CD4-positive, alpha-beta T cell treated with Interleukin-1 beta for 1 hour (primary cell): ENCODE measurements at places on chromosomes 5 and 9.
A peak's percentile ranks its signal among the peaks of the same experiment; 100 is the strongest.

DNA sequence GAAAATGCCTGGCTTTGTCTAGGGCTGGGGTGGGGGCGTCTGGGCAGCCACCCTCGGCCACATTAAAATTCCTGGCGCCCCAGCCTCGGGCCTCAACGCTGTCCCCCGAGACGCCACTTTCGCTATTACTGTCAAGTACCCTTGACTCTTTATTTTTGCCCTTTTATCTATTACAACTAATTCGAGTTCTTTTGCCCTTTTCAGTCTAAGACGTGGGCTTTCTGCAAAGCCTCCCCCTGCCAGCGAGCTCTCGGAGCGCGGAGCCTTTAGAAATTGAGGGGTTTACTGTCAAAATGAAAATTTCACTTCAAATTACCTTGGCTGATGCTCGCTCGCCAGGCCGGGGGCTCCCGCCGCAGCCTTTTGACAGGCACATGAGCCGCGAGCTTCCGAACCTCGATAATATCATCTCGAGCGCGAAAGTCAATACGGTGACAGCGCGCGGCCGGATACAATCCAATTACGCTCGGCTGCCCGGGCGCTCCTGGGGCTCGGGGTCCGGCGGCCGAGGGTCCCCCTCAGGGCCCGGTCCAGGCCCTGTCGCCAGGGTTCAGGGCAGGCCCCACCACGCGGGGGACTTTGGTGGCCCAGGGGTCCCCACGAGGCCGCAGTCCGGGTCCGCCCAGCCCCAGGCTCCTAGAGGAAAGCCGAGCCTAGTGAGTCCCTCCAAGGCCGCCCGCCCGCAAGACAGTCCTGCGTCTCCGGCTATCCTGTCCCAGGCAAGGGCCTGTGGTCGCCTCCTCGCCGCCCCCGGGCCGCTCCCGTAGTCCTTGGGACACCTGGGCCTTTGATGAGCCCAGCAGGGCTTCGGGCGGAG, 6.7 kb downstream of the IRX4 start:
- DNase-seq, result no peak

GRCh38 chr5:124948754-124949275, 202.4 kb upstream of the ZNF608 start:
- no peak for DNase-seq

GRCh38 chr5:17000291-17000939, 64.3 kb upstream of the MYO10 start:
- DNase-seq, result no peak

- no peak for DNase-seq
Observed at GRCh38 chr5:104512063-104512825, 949.7 kb upstream of the NUDT12 start.

DNA sequence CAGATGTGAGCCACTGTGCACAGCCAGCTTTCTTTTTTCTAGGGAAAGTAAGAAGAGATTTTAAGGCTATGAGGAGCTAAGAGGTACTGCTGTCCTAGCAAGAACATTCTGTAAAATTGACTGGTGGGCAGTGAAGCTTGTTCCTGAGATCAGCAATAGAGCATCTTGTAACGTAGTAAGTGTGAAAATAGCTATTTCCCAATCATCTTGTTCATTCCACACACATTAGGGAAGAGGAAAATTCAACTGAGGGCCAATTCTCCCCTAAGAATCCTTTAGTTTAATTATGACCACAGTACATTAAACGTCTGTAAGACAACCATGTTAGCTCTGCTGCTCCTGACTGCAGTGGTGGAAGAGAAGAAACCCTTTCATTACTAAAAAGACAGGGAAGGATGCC, 246.2 kb downstream of the EFNA5 start:
- no peak for DNase-seq

DNA sequence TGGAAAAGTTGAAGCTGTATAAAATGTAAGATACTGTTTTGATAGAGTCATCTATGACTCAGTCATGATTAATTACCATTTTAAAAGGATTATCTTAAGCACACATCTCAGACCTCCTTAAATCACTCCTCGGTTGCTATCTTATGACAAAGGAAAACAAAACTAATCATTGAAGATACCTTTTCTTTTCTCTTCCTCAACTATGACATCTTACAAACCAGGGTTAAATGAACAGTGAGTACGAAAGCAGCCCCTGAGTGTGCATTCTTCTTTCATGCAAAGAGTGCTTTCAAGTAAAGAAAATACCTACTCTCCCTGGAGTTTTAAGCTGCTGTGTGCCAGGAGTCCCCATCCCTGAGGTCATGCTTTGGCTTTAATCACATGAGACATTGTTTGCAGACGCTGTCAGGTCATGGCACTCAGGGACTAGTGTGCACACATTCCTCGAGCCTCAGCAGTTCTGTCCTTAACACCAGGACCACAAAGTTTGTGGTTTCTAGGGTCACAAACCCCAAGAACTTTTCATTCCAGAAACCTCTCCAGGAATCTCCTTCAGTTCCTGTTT, 86.7 kb upstream of the ICE1 start:
- no peak for DNase-seq

- peak; percentile 54 for DNase-seq
Observed at GRCh38 chr9:87792831-87793288, 66.9 kb downstream of the CTSL start.

DNA sequence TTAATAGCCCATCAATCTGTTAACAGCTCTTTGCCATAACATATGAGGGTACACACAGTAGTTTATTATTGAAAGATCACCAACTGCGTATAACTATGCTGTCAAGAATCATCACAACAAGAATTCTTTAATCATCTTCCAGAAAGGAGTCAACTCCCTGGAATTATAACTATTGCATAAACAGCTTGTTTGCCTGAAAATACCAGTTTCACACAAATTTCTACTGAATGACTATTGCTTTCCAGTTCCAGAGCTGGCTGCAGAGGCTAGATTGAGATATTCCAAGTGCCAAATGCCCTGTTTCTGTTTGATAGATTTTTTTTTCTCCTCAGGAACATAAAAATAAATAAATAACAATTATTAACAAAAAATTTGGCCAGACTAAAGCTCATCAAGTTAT, 444.7 kb downstream of the TLE1 start:
- no peak for DNase-seq

DNA sequence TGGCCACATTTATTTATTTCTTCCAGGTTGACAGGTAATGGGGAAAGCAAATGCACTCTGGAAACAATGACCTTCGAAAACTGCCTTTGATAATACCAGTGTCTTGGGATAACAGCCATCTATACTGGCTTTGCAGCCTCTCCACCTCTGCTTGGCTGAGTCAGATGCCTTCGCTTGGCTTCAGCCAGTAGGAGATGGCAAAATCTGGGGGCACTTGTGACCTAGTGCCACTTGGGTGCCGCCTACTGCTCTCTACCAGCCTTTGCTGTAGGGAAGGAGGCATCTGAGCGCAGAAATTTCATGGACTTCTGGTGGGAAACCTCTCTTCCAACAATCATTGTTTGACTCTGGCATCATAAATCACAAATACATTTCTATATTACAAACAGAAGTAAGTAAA, 21.8 kb downstream of the FYB1 start:
- DNase-seq, result peak; percentile 61

- DNase-seq, result no peak
Observed at GRCh38 chr5:53381-54174, 38.4 kb upstream of the PLEKHG4B start.

DNA sequence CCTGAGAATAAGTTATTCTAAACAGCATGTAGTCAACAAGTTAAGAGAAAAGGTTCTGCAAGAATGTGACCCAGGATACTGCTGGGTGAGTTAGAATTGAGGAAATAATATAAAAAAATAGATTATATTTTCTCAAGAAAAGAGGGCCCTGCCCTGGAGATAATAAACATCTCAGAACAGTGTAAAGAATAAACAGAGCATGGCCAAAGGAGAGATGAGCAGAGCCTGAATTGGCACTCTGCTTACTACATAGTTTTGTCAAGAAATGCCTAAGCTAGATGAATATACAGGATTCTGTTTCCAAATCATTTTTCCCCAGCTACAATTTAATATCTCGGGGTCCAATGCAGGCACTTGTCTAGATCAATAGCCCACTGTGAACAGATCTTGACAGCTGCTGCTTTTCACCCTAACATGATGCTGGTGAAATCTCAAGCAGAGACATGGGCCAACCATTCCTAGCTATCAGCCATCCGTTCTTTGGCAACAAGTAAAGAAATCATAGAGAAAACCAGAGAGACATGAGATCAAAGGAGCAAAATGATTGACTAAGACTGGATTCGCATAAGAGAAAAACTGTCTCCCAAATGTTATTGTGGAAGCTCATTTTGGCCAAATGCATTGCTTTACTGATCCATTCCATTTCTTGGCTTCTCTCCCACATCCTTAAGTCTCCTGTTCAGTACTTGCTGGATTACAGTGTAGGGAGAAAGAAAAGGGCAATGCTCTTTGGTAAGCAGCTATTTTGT, 173.2 kb downstream of the PRELID2 start:
- DNase-seq, result no peak

GRCh38 chr5:35030426-35031100, 17.2 kb downstream of the AGXT2 start:
- no peak for DNase-seq

DNA sequence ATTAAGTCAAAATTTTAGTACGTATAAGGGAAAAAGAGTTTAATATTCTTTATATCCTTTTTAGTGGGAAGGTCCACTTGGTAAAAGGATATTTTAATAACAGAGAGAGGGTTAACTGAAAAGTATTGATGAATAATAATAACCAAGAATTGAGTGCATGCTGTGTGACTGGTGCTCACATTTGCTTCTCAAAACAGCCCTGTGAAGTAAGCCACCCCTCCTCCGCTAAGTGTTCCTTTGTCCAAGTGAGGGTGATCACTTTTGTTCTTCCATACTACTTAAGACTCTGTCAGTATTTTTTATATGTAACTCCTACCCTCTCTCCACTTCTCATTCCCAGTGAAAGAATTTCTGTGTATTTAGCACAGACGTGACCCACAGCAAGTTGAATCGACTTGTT, 51.5 kb downstream of the SLC44A1 start:
- DNase-seq, result no peak

- DNase-seq, result no peak
Observed at GRCh38 chr5:176440927-176441706, 7.1 kb upstream of the FAF2 start.

DNA sequence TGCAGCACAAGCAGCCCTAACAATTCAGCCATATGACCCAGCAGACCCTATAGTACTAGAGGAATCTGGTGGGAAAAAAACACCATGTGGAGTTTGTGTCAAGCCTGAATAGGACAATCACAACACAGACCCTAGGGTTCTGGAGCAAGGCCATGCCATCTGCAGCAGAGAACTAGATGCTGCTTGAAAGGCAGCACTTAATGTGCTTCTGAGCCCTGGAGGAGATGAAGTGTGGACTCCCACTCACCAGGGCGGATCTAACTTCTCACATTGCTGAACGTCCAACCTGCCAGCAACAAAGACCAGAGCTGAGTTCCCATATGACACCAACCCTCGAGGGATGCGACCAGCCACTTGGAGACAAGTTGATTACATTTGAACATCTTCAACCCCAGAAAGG, 43.2 kb downstream of the GABBR2 start:
- DNase-seq, result no peak

GRCh38 chr5:116900793-116901192, 326.2 kb upstream of the SEMA6A start:
- DNase-seq, result no peak

DNA sequence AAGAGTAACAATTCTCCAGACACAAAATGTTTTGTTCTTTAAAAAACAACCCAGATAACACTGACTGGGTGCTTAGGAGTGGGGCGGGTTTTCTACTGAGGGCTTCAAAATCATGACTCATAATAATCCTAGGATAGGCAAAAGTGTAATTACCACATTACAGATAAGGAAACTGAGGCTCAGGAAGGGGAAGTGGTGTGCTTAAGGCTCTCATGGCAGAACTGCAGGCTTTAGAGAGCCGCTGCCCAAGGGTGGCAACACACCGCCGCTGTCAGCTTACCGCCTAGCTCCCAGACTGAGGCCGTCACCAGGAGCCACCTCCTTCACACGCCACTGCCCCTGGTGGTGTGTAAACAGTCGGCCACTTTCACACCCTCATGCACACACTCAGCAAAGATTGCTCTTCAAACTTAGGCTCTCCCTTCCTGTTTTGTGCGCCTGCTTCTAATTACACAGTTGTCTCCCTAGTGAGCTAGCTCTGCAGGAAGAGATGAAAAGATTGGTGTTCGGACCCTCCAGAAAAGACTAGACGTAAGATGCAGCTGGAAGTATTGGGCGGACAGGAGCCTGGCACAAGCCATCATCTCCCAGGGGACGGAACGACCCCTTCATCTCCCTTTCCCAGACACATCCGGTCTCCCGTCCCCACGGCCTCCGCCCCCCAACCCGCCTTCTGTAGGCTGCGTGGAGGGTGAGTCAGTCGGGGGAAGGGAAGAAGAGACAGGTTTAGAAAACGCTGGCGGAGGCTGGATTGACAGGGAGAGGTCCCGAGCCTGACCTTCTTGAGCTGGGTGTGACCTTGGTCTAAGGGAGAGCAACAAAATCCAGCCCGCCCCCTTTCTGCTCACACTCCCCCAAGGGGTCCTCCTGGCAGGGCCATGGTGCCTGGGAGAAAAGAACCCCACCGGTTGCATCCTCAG, 162.7 kb downstream of the SYK start:
- peak; percentile 11 for DNase-seq

DNA sequence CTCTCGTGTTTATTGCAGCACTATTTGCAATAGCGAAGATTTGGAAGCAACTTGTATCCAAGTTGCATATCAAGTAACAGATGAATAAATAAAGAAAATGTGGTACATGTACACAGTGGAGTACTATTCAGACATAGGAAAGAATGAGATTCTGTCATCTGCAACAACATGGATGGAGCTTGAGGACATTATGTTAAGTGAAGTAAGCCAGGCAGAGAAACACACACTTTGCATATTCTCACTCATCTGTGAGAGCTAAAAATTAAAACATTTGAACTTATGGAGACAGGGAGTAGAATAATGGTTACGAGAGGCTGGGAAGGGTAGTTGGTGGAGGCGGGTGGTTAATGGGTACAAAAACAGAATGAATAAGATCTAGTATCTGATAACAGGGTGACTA, 56.3 kb downstream of the COX7C start:
- no peak for DNase-seq

GRCh38 chr9:136750526-136750925, 2.2 kb upstream of the LCN6 start:
- no peak for DNase-seq

GRCh38 chr9:136007934-136008692, 46.9 kb upstream of the UBAC1 start:
- DNase-seq, result no peak

- DNase-seq, result no peak
Observed at GRCh38 chr5:98880151-98880550, 48.7 kb downstream of the CHD1 start.

GRCh38 chr5:135372654-135373381, 26.2 kb downstream of the MACROH2A1 start:
- DNase-seq, result no peak

- no peak for DNase-seq
Observed at GRCh38 chr9:34565856-34566255, 23.7 kb downstream of the CNTFR start.
